ENCODE measurements at places on chromosomes 3 and 15. TPM values are rescaled to one million over a fixed set of nuclear protein-coding genes. Genes with fewer than 3 reads are reported as not detected.

Gene SCN11A
- 0.03 TPM for total RNA-seq

Gene ETFA
- 44.8 TPM for total RNA-seq

Gene TBCCD1
- total RNA-seq = 5.6 TPM

Gene ADAMTS17
- 14.1 TPM for total RNA-seq

Gene BNIP2
- total RNA-seq = 29.4 TPM

Gene ALDH1L1
- 16.9 TPM for total RNA-seq

Gene HES1
- 15.7 TPM for total RNA-seq

Gene ATP2B2
- total RNA-seq = 0.19 TPM

Gene ISLR
- 2.4 TPM for total RNA-seq

Gene ZDHHC19
- not detected for total RNA-seq

Gene STRA6
- not detected for total RNA-seq

Gene SOX2
- total RNA-seq = not detected

Gene ZIC1
- not detected for total RNA-seq

Gene PATL2
- total RNA-seq = 0.44 TPM

Gene THPO
- total RNA-seq = 0.72 TPM

Gene PYGO1
- 1.8 TPM for total RNA-seq

Gene TRH
- not detected for total RNA-seq

Gene IQCF5
- total RNA-seq = not detected

Gene ASB14
- total RNA-seq = not detected

Gene MGLL
- 11.4 TPM for total RNA-seq

Gene SCN5A
- total RNA-seq = 0.09 TPM

Gene FRMD5
- not detected for total RNA-seq

Gene PLSCR4
- 28.2 TPM for total RNA-seq

Gene FBXO22
- 14.3 TPM for total RNA-seq

All from pancreas (tissue), 10 donors.